ENCODE measurements at places on chromosomes 13 and 19.

DNA sequence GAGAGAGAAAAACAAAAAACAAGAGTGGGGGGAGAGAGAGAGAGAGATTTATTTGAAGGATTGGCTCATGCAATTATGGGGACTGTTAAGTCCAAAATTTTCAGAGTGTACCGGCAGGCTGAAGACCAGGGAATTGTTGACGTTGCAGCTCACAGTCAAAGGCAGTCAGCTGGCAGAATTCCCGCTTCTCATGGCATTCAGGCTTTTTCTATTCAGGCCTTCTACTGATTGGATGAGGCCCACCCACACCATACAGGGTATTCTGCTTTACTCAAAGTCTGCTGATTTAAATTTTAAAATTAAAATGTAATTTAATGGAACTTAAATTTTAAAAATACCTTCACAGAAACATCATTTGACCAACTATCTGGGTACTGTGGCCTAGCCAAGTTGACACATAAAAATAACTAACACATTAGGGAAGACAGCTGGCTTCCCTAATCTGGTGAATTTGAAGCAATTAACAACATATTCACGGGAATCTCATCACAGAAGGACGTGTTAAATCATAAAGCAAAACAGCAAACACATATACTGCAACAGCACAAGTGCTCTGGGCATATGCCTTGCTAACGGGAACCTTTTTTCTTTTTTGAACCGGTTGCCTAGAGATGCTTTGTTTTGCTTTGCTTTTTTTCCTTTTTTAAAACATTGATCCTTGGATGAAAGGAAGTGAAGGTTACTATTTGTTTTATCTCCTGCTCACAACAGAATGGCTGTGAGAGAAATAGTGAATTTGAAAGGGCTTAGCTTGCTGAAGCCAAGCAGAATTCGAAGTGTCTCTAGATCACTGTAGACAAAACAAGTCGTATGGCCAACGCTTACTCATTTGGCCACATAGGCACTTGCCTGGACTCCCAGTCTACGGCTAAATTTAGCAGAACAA, 505.1 kb downstream of the IRS2 start:
- no peaks in the 10 kb centered on the region for H3K27me3 ChIP-seq
- H3K4me3 ChIP-seq = no peak overlapping the region
- H3K27ac ChIP-seq = no peak overlapping the region
- peaks cover 2% of the 10 kb centered on the region for H3K4me1 ChIP-seq
- no peak for DNase-seq
- H3K36me3 ChIP-seq = no peaks in the 10 kb centered on the region

DNA sequence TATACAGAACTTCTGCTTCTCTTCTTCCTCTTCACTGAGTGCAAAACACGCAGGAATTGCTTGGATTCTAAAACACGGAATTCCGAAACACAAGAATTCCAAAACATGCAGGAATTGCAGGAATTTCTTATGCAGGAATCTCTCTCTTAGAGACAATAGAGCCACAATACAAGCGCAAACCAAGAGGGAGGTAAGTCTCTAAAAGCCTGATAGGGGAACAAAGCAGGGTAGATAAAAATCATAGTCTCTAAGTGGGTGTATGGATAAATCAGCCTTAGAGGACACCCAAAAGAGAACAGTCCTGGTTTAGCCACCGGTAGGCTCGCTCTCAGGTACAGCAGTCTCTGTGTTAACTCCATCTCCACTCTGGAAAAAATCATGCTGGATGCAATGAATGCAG, 112.9 kb downstream of the LHFPL6 start:
- peaks cover 17% of the 10 kb centered on the region for H3K4me1 ChIP-seq
- no peaks in the 10 kb centered on the region for H3K36me3 ChIP-seq
- H3K27ac ChIP-seq = peak overlapping the region; percentile 71
- peak; percentile 98 for DNase-seq
- H3K4me3 ChIP-seq = no peak overlapping the region
- no peaks in the 10 kb centered on the region for H3K27me3 ChIP-seq

DNA sequence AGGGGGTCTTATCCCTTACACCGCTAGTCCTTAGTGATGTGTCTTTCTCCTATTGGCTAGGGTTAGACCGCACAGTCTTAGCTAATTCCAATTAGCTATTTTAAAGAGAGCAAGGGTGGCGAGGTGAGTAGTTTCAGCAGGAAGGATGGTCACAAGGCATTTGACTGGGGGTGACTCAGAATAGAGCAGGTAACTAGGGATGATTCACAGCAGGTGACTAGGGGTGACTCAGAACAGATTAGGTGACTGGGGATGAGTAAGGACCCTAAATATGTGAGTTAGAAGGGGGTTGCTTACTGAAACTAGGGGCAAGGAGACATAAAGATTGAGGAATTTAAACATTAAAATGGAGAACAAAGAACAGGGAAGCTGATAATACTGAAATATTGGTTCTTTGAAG, 64.3 kb downstream of the ZNF66 start:
- no peak overlapping the region for H3K4me3 ChIP-seq
- DNase-seq = peak; percentile 28
- no peaks in the 10 kb centered on the region for H3K4me1 ChIP-seq
- no peaks in the 10 kb centered on the region for H3K36me3 ChIP-seq

DNA sequence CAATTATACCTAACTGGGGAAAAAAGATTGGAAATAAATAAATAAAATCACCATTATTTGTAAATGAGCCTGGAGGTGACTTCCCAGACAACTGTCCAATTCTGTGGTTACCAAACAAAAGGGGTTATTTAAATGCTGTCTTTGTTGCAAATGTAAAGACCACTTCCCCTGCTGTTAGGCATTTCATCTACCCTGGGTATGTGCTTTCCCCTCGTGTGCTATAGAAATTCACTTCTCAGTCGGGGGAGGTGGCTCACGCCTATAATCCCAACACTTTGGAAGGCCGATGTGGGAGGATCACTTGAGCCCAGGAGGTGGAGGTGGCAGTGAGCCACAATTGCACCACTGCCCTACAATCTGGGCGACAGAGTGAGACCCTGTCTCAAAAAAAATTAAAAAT, 101.9 kb upstream of the AKAP11 start:
- no peak overlapping the region for H3K27ac ChIP-seq
- no peak overlapping the region for H3K4me3 ChIP-seq
- no peaks in the 10 kb centered on the region for H3K36me3 ChIP-seq
- no peaks in the 10 kb centered on the region for H3K4me1 ChIP-seq
- H3K27me3 ChIP-seq = no peaks in the 10 kb centered on the region
